Left renal cortex interstitium (tissue), 4 donors: ENCODE measurements at places on chromosomes 6 and 20.

GRCh38 chr20:22442318-22442717 lies 142.1 kb downstream of the FOXA2 start:
- DNase-seq = no peak

- DNase-seq = no peak
Measured at GRCh38 chr20:23564927-23565326, 3.4 kb downstream of the CST9L start.

- DNase-seq = no peak
Measured at GRCh38 chr6:73560853-73561407, 40.1 kb upstream of the EEF1A1 start.

GRCh38 chr6:144909753-144910285 lies 624.7 kb downstream of the UTRN start:
- DNase-seq = no peak
